Glomerular endothelial cell (primary cell): ENCODE measurements at places on chromosomes 2 and 18. TPM values are rescaled to one million over a fixed set of nuclear protein-coding genes. Genes with fewer than 3 reads are reported as not detected.

GRCh38 chr2:69482471-69482870, 45.2 kb upstream of the NFU1 start:
- no peak for DNase-seq

The SP3 gene
- 32.3 and 65.4 TPM in 2 replicates for total RNA-seq

The NT5C1B gene
- not detected in 2 replicates for total RNA-seq

DNA sequence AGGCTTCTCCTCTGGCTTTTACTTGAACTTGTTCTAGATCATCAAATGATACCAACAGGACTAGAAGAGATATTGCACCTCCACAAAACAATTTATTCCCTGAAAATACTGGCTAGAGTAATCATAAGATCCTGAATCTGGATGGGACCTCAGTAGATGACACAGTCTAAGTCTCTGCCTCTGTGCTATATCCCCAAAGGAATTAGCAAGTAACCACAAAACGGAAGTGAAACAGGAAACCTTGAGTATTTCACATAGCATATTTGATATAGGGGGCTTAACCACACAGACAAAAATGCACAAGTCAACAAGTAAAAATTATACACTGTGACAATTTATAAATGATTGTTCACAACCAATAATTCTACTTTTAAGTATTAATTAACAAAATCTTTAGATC, 456.9 kb upstream of the TNP1 start:
- no peak for DNase-seq

- DNase-seq, result no peak
Measured at GRCh38 chr2:86417961-86418360, 23.2 kb upstream of the KDM3A start.

The MYCN gene
- total RNA-seq, result 1.8 and 6.5 TPM in 2 replicates

The INHA gene
- not detected in 2 replicates for total RNA-seq

The GPR45 gene
- total RNA-seq, result not detected in 2 replicates

The SKOR2 gene
- total RNA-seq, result not detected in 2 replicates

DNA sequence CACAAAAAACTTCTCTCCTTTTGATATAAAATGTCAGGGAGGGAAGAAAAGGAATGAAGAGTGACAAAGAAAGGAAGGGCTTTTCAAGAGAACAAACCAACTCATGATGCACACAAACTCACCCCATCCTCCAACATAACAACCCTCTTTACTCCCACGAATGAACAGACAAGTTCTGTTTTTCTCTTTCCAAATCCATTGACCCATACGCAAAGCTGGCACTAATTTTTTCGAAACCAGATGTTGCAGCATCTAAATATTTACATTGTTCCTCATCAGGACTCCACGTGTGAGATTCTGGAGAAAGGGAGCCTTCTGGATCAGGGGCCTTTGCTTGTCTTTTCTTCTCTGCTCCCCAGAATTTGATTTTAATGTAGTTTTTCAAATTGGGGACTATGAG, 143.3 kb upstream of the BCL2L11 start:
- DNase-seq, result no peak

GRCh38 chr2:200765139-200765951, 46.4 kb upstream of the BZW1 start:
- peak; percentile 77 for DNase-seq

DNA sequence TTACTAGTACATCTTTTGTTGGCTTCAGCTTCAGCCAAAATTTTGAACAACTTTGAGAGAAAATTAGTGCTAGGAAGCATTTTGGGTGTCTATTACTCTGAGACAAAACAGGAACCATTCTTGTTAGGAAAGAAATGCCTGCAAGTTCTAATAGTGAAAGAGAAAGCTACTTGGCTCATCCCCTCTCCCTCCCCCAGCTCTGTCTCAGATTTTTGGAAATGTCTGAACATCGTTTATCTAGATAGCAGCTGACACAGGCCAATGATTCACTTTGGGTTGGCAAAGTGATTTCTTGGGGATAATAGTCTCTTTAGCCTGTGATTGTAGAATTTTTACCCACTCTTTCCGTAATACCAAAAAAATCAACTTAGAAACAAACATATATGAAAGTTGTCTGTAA, 42.3 kb upstream of the PTPRM start:
- no peak for DNase-seq

GRCh38 chr2:144703852-144704708, 184.2 kb upstream of the ZEB2 start:
- no peak for DNase-seq

DNA sequence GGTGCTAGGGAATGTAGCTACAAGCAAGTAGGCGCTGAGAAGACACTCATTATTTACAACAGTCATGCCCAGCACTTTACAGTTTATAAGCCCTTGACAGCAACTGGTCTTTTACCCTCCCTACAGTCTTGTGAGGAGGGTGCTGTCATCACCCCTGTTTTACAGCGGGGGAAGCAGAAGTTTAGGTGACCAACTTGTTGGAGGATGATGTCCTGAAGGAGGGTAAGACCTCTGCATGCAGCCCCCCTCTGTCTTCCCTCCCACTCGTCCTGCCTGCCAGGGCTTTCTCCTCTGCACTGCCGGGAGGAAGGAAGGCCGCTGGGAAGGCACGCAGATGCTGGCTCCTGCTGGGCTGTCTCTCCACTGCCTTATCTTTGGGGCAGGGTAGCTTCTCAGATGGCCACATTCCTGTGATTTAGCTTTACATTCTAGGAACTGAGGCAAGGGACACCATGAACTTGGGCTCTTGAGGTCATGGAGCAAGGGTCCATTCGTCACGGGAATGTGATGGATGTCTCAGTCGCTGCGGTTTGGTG, 972 bp downstream of the IL1R1 start:
- no peak for DNase-seq

The CFAP65 gene
- total RNA-seq, result not detected in 2 replicates

- no peak for DNase-seq
Measured at GRCh38 chr2:156803967-156804366, 367.8 kb downstream of the GPD2 start.

- no peak for DNase-seq
Measured at GRCh38 chr2:1716441-1716840, 27.9 kb downstream of the PXDN start.

The ZNF396 gene
- 0.23 and 0.53 TPM in 2 replicates for total RNA-seq

DNA sequence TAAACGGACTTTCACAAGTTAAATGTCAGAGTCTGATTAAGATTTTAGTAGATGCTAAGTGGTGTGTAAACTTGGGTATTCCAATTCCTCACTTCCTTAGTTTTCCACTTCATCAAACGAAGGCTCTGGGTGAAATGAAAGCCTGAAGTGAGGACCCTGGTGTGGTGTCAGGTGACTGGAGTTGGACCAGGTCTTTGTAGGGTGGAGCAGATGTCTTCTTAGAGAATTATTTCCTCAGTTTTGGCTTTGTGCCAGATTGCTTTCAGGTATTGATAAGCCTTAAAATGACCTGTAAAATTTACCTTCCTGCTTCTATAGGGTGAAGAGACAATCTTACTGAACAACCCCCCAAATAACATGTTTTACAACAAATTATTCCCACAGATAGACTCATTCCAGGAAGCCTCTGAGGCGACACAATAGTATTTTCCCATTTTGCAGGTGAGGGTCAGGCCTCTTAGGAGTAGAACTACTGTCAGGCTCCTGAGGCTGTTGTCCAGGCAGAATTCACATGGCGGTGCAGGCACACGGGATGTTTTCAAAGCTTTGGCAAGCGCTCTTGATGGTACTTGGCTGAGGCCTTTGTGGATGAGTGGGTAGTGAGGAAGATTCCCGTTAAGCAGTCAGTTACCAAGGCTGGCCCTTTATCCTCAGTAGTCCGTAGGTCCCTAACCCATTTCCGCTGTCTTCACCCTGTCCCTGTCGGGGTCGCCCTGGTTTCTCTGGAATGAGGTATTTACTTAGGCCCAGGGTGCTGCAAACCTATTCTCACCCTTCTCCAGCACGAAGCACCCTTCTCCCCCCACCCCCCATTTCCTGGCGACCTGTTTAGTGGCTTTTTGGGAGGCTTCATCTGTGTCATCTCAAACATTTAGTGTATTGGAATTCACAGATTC, 6.6 kb downstream of the RPS7 start:
- DNase-seq, result no peak

- no peak for DNase-seq
Measured at GRCh38 chr18:13354402-13354801, 135.8 kb downstream of the LDLRAD4 start.

GRCh38 chr2:18311420-18312195, 248.8 kb downstream of the RDH14 start:
- DNase-seq, result no peak

GRCh38 chr2:164992818-164993217, 37.5 kb upstream of the SLC38A11 start:
- DNase-seq, result peak; percentile 60

DNA sequence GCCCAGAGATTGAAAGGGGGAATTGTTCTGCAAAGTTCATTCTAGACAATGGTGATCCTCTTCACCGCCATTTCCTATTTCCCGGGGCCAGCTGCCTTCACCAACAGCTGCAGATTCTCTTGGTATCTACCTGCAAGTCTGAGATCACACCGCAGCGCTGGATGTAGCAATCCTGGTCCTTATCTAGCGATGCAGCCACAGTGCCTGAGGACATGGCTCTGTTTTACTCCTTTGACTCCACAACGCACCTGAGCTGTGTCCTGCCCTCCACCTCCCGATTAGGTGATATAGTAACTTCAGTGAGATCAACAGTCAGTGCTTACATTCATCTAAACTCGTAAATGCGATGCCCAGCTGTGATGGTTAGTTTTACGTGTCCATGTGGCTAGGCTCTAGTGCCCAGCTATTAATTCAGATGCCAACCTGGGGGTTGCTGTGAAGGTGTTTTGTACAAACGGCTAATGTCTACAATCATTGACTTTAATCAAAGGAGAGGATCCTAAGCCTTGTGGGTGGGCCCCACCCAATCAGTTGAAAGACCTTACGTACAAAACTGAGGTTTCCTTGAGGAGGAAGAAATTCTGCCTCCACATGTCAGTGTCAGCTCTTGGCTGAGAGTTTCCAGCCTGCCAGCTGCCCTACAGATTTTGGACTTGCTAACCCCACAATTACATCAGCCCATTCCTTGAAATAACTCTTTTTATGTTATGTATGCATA, 189.8 kb downstream of the SH3BP4 start:
- no peak for DNase-seq

The ACTR1B gene
- 59.7 and 62.4 TPM in 2 replicates for total RNA-seq

DNA sequence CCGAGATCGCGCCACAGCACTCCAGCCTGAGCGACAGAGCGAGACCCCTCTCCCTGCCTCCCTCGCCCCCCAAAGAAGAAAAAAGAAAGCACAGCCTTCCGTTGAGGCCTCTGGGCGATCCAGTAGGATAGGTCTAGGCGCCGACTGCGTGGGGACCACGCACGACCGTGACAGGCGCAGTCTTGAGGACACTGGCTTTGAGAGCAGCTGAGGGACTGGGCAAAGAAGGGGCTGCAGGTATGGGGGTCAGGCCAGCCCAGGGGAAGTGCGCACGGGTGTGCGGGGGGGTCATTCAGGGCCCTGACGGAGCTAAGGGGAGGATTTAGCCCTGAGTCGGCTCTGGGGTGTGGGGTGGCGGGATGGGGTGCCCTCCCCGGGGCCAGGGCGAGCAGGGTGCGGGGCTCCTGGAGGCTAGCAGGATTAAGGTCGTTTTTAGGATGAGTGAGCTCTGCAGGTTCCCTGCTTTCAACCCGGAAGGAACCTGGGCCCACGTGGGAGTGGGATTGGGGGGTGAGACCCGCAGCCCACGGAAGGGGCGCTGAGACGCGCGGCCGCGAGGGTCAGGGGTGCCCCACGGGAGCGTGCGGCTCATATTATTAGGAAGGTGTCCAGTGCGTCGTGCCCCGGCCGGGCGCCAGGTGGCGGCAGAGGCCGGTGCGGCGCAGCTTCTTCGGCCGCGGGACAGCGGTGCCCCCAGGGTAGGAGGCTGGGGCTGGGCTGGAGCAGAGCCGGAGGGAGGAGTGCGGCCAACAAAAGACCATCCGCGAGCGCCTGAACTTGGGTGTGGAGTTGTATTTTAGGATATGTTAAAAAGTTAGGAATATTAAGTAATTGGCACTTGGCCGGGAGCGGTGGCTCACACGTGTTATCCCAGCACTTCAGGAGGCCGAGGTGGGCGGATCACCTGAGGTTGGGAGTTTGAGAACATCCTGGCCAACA, 20.5 kb upstream of the ZNF236 start:
- DNase-seq, result no peak

DNA sequence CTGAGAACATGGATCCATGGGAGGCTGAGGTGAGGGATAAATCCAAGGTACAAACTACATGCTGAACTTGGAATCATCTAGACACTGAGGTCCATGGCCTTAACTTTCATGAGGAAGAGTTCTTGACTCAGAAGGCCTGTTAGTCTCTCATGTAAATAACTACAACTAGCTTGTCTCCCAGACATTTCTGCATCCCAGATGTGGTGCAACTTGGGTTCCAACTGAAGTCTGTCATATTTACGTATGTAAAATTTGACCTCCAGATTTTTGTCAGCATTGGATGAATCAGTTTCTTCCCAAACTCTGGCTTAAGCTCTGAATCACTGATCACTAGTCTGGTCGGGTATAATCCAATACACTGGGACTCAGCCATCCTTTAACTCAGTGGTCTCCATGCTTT, 306.9 kb downstream of the PDE11A start:
- no peak for DNase-seq

GRCh38 chr2:37181726-37182684, 6.5 kb downstream of the SULT6B1 start:
- DNase-seq, result no peak

The SERPINB4 gene
- not detected in 2 replicates for total RNA-seq

The PLGLB1 gene
- 1.3 and 3.8 TPM in 2 replicates for total RNA-seq

GRCh38 chr2:148987286-148987685, 51.2 kb upstream of the LYPD6B start:
- DNase-seq, result no peak

GRCh38 chr2:141728886-141729285, 401.9 kb downstream of the LRP1B start:
- no peak for DNase-seq

The SPP2 gene
- total RNA-seq, result not detected in 2 replicates

GRCh38 chr2:195709901-195710806, 53.1 kb downstream of the SLC39A10 start:
- no peak for DNase-seq

- DNase-seq, result no peak
Measured at GRCh38 chr18:6865251-6865650, 135.7 kb downstream of the ARHGAP28 start.

- no peak for DNase-seq
Measured at GRCh38 chr2:173819852-173820251, 145.3 kb downstream of the SP3 start.

The SLC19A3 gene
- total RNA-seq, result not detected in 2 replicates
